Activated CD8-positive, alpha-beta T cell treated with anti-CD3 and anti-CD28 coated beads for 36 hours (primary cell): ENCODE measurements at places on chromosomes 13 and 19.
A peak's percentile ranks its signal among the peaks of the same experiment; 100 is the strongest.

DNA sequence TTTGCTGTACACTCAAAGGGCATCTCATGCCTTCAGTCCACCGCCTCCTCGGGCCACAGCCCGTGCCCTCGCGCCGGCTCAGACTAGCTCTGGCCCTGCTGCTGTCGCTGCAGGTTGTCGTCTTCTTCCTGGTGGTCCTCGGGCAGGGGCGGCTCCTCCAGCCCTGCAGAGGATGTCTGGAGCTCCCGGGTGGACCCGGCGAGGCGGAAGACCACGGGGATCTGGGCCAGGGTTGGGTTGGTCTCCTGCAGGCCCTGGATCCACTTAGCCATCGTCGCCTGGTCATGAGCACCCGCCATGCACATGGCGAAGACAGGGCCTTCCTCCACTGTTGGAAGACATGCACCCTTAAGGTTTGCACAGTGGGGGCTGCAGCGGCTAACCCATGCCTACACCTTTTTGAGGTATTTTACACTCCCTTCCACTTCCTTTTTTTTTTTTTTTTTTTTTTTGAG is 489 bp upstream of the ZNF653 start:
- peaks cover 12% of the 10 kb centered on the region for H3K4me1 ChIP-seq
- no peak for DNase-seq
- H3K4me3 ChIP-seq: peak overlapping the region; percentile 86

GRCh38 chr19:20237773-20238623 is 71.0 kb downstream of the ZNF486 start:
- no peaks in the 10 kb centered on the region for H3K27me3 ChIP-seq
- peaks cover 37% of the 10 kb centered on the region for H3K36me3 ChIP-seq
- H3K27ac ChIP-seq: peak overlapping the region; percentile 96
- peak; percentile 97 for DNase-seq

GRCh38 chr19:41175801-41176777 is 16.9 kb upstream of the CYP2S1 start:
- no peak overlapping the region for H3K4me3 ChIP-seq
- peaks cover 10% of the 10 kb centered on the region for H3K4me1 ChIP-seq
- DNase-seq: peak; percentile 74
- H3K36me3 ChIP-seq: no peaks in the 10 kb centered on the region
- H3K27me3 ChIP-seq: no peaks in the 10 kb centered on the region
- peak overlapping the region; percentile 29 for H3K27ac ChIP-seq

DNA sequence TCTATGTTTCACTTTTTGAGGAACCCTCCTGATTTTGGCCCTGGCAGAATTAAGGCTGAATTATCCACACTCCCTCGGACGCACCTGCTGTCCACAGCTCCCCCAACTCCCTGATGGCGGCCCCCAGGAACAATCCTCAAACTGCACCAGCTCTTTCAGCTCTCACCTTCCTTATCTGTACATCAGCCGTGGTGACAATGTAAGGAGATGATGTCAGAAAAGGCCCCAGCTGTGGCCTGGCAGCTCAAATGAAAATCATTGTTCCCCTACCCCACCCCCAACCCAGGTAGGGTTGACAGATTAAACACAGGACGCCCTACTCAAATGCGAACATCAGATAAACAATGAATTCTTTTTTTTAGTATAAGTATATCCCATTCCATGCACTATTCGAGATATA is 35.0 kb upstream of the KLF2 start:
- H3K27me3 ChIP-seq: peaks cover 10% of the 10 kb centered on the region
- H3K4me1 ChIP-seq: peaks cover 10% of the 10 kb centered on the region
- H3K27ac ChIP-seq: no peak overlapping the region
- DNase-seq: no peak
- H3K36me3 ChIP-seq: no peaks in the 10 kb centered on the region

- no peaks in the 10 kb centered on the region for H3K27me3 ChIP-seq
- H3K36me3 ChIP-seq: no peaks in the 10 kb centered on the region
- H3K4me3 ChIP-seq: no peak overlapping the region
- no peak for DNase-seq
- peaks cover 22% of the 10 kb centered on the region for H3K4me1 ChIP-seq
Measured at GRCh38 chr13:23969647-23970046, 72.3 kb upstream of the C1QTNF9B start.

DNA sequence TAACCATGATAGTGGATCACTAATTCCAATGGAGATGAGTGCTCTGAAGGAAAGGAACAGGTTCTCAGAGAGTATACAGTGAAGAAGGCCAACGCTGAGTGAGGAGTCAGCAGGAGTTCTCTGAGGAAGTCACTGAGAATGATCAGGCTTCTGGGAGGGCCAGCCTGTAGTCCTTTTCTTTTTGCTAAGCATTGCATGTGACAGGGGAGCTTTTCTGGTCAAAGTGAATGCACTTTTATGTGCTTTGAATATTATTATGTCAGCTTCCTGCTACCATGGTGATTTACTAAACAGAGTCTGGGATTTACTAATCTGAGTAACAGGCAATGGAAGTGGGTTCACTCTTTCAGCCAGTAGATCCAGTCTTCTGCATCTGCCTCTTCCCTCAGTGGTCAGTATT is 81.1 kb upstream of the SERP2 start:
- H3K27ac ChIP-seq: no peak overlapping the region
- peaks cover 9% of the 10 kb centered on the region for H3K27me3 ChIP-seq
- H3K4me1 ChIP-seq: peaks cover 23% of the 10 kb centered on the region
- no peak overlapping the region for H3K4me3 ChIP-seq
- H3K36me3 ChIP-seq: no peaks in the 10 kb centered on the region

DNA sequence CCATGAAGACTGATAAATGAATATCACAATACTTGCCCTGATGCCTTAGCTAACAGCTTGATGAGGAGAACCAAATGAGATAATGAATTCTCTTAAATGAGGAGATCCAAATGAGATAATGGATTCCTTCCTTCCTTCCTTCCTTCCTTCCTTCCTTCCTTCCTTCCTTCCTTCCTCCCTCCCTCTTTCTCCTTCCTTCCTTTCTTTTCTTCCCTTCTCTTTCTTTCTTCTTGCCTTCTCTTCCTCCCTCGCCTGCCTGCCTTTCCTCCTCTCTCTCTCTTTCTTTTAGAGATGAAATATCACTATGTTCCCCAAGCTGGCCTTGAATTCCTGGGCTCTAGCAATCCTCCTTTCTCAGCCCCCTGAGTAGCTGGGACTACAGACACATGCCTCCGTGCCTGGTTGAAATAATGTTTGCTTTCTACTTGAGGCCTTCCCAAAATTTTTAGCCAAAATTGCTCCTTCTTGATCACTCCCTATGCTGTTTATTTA is 4.0 kb upstream of the SLAIN1 start:
- H3K27me3 ChIP-seq: no peaks in the 10 kb centered on the region
- no peak overlapping the region for H3K4me3 ChIP-seq
- peaks cover 19% of the 10 kb centered on the region for H3K4me1 ChIP-seq
- H3K27ac ChIP-seq: no peak overlapping the region

- H3K27me3 ChIP-seq: no peaks in the 10 kb centered on the region
- H3K4me1 ChIP-seq: no peaks in the 10 kb centered on the region
- H3K27ac ChIP-seq: no peak overlapping the region
- no peak for DNase-seq
Measured at GRCh38 chr13:93955904-93956303, 523.6 kb downstream of the DCT start.

GRCh38 chr13:113064534-113065405 is 40.8 kb upstream of the F7 start:
- DNase-seq: no peak
- H3K36me3 ChIP-seq: no peaks in the 10 kb centered on the region
- no peak overlapping the region for H3K4me3 ChIP-seq
- H3K4me1 ChIP-seq: no peaks in the 10 kb centered on the region

GRCh38 chr19:40033989-40034560 is 22.0 kb downstream of the ZNF780B start:
- H3K27ac ChIP-seq: no peak overlapping the region
- DNase-seq: no peak
- H3K4me3 ChIP-seq: no peak overlapping the region
- peaks cover 50% of the 10 kb centered on the region for H3K36me3 ChIP-seq

DNA sequence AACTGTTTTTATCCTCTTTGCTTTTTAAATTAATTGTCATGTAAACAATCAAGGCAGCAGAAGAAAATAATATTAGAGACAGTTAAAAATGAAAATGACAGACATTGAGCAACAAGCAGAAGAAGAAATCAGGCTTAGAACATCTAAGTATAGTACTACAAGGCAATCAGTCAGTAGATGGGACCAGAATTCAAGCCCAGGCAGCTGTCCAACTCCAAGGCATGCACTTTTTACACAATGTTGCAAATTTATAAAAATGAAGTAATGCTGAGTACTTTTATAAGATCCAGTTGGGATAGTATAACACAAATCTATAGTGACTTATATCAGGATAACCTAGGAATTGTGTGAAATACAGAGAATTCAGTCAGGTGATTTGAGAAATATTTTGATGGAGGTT is 2815.8 kb downstream of the PCDH9 start:
- H3K4me3 ChIP-seq: no peak overlapping the region
- DNase-seq: no peak
- H3K36me3 ChIP-seq: no peaks in the 10 kb centered on the region
- no peaks in the 10 kb centered on the region for H3K4me1 ChIP-seq
- no peak overlapping the region for H3K27ac ChIP-seq
- no peaks in the 10 kb centered on the region for H3K27me3 ChIP-seq

DNA sequence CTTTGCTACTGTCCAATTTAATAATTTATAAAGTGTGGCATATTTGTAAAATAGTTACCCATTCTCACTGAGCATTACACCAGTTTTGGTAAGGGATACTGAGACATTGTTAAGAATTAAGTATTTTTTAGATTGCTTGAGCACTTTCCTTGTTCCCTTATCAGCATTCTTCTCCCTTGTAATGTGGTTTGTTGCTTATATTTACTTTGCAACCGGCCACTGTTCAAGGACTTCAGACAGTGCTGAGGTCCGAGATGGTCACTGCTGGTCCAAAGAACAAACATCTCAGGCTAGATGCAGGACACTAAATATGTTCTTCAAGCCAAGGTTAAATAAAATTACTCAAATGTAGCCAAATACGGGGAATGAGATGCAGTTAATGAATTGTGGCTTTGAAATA is 161.4 kb downstream of the TM9SF2 start:
- H3K4me1 ChIP-seq: peaks cover 22% of the 10 kb centered on the region
- DNase-seq: no peak
- no peak overlapping the region for H3K27ac ChIP-seq
- no peak overlapping the region for H3K4me3 ChIP-seq
- H3K27me3 ChIP-seq: no peaks in the 10 kb centered on the region

- DNase-seq: no peak
- peaks cover 81% of the 10 kb centered on the region for H3K4me1 ChIP-seq
- H3K27me3 ChIP-seq: no peaks in the 10 kb centered on the region
- H3K4me3 ChIP-seq: no peak overlapping the region
Measured at GRCh38 chr13:74056801-74057542, 77.2 kb downstream of the KLF12 start.

GRCh38 chr13:33352041-33352440 is 66.5 kb upstream of the STARD13 start:
- no peaks in the 10 kb centered on the region for H3K36me3 ChIP-seq
- no peak overlapping the region for H3K4me3 ChIP-seq
- H3K27me3 ChIP-seq: peaks cover 57% of the 10 kb centered on the region
- DNase-seq: no peak
- H3K27ac ChIP-seq: no peak overlapping the region

GRCh38 chr13:24737042-24737441 is 26.9 kb upstream of the RNF17 start:
- no peak overlapping the region for H3K4me3 ChIP-seq
- H3K27ac ChIP-seq: no peak overlapping the region
- no peaks in the 10 kb centered on the region for H3K27me3 ChIP-seq

DNA sequence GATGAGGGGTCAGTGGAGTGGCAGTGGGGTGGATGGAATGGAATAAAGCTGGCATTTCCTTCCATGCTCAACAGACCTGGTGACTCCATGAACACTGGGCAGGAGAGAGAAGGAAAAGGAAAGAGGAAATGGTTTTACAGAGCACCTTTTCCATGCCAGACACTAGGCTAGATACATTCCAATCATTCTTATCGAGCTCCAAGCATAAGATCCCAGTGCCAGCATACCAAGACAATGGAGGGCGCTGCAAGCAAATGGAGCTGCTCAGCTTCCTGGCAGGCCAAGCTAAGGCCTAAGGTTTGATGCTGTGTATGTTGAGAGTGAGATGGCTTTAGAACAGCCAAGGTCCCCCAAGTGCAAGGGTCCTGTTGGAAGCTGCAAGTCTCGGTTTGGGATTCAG is 113.2 kb downstream of the HSPH1 start:
- H3K4me1 ChIP-seq: peaks cover 26% of the 10 kb centered on the region
- no peak overlapping the region for H3K4me3 ChIP-seq
- no peaks in the 10 kb centered on the region for H3K36me3 ChIP-seq
- DNase-seq: no peak

DNA sequence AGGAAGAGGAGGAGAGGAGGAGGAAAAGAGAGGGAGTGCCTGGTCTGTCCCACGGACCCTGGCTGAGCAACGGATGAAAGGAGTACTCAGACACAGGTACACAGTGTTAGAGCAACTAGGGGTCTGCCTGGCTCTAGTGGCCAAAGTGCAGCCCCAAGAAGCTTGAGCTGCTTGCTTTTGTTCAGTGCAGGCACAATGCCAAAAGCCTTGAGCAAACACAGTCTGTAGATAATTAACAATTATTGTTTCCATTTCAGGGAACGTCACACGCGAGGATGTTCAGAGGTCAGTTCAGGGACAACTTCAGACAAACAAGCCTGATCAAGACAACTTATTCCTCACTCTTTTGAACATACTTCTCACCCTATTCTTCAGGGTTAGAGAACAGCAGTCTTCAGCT is 32.2 kb upstream of the ZNF726 start:
- H3K36me3 ChIP-seq: no peaks in the 10 kb centered on the region
- no peak overlapping the region for H3K4me3 ChIP-seq
- peaks cover 10% of the 10 kb centered on the region for H3K27me3 ChIP-seq
- H3K27ac ChIP-seq: no peak overlapping the region
- no peaks in the 10 kb centered on the region for H3K4me1 ChIP-seq

DNA sequence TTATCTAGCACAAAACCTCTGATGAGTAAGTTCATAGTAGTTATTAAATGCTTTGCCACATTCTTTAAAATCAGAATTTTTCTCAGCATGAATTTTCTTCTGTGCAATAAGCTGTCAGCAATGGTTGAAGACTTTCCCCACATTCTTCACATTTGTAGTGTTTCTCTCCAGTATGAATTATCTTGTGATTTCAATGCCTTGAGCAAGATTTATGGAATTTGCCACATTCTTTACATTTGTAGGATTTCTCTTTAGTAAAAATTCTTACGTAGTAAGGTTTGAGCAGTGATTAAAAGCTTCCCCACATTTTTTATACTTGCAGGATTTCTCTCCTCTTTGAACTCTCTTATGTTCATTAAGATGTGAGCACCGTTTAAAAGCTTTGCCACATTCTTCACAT is 33.6 kb downstream of the ZNF682 start:
- H3K27me3 ChIP-seq: no peaks in the 10 kb centered on the region
- no peak overlapping the region for H3K27ac ChIP-seq
- no peaks in the 10 kb centered on the region for H3K4me1 ChIP-seq
- H3K4me3 ChIP-seq: no peak overlapping the region
- peaks cover 62% of the 10 kb centered on the region for H3K36me3 ChIP-seq
- no peak for DNase-seq

GRCh38 chr19:42363614-42364346 is 26.3 kb downstream of the CNFN start:
- peaks cover 12% of the 10 kb centered on the region for H3K36me3 ChIP-seq
- no peak for DNase-seq
- H3K27me3 ChIP-seq: no peaks in the 10 kb centered on the region
- H3K4me3 ChIP-seq: no peak overlapping the region
